Stomach (tissue), 19 donors: ENCODE measurements at places on chromosomes 12 and 14. TPM values are rescaled to one million over a fixed set of nuclear protein-coding genes. Genes with fewer than 3 reads are reported as not detected.

DNA sequence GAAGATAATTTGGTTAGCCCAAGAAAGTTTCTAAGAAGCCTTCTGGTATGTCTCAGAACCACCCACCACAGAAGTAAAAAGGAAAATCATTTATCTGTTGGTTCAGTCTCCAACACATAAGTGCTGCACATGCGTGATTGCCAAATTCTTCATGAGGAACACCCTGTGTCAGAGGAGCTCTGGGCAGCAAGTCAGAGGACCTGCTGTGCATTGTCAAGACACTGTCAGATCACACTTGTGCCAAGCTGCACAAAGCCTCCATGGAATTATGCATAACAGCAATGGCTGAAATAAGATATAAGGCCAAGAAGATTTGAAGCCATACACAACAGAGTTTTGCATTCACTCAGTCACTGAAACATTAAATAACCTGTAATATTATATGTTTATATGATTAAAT lies 1304.7 kb upstream of the FLRT2 start:
- H3K27me3 ChIP-seq = no peaks in the 10 kb centered on the region
- H3K27ac ChIP-seq = no peak overlapping the region
- DNase-seq = no peak
- no peak overlapping the region for H3K4me3 ChIP-seq
- H3K36me3 ChIP-seq = no peaks in the 10 kb centered on the region

GRCh38 chr12:20474443-20474842 lies 106.1 kb downstream of the PDE3A start:
- H3K27me3 ChIP-seq = no peaks in the 10 kb centered on the region
- H3K36me3 ChIP-seq = no peaks in the 10 kb centered on the region
- H3K4me3 ChIP-seq = no peak overlapping the region
- DNase-seq = no peak
- no peak overlapping the region for H3K27ac ChIP-seq

APOLD1 gene
- polyA plus RNA-seq = 1.9 TPM

PRH1 gene
- 2.1 TPM for polyA plus RNA-seq

RNASE3 gene
- not detected for polyA plus RNA-seq
